T-helper 1 cell (primary cell): ENCODE measurements at places on chromosomes 2 and 18.

DNA sequence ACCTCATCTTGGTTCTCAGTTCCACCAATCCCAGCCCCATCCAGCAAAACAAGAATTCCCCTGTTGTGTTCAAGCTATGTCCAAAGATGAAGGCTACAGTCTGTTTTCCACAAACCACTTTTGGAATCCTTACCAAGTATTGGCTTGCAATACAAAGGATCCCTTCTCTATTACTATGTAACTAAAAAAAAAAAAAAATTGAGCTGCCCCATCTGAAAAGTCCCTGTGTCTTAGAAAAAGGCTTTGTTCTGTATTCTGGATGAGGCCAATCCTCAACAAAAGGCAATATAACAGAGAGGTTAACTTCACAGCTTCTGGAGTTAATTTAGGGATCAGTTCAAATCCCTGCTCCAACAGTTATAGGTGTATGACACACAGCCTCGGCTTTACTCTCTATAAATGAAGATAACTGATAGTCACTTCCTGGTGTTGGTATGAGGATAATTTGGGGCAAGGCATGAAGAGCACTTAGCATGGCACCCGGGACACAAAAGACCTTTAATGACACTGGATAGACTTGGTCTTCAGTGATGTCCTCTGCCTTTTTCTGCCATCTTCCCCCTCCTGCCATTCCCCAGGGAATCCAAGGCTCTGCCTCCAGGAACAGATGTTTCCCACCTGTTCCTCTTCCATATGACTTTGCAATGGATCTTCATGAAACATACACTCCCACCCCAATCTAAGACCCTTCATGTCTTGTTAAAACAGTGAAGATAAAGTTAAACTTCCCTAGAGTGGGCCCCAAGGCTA lies 61.2 kb upstream of the ATL2 start:
- DNase-seq, result no peak

GRCh38 chr2:240647503-240648154 lies 22.3 kb downstream of the GPR35 start:
- DNase-seq, result no peak

DNA sequence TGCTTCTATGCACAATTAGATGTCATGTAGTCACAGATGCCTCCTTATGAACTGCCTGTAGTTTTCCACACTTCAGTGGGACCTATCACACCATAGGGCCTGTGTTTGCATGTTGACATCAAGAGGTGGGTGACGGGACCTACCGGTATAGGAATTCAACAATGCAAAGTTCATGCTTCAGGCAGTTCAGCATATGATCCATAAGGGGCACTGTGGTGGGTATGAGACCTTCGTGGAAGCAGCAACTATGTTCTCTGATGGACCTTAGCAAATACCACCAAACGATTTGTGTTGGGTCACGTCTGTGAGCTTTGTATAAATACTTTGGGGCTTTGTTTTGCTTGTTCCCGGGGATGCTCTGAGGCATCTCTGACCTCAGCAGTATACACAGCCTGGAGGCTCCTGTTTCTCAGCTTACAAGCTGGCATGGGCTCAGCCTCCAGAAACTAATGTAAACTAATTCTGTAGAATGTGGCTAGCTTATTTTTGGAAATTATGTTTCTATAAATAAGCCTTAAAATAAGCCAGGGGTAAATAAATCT lies 111.6 kb downstream of the DTNA start:
- no peak for DNase-seq

- no peak for DNase-seq
Measured at GRCh38 chr2:142307616-142308115, 176.8 kb upstream of the LRP1B start.

DNA sequence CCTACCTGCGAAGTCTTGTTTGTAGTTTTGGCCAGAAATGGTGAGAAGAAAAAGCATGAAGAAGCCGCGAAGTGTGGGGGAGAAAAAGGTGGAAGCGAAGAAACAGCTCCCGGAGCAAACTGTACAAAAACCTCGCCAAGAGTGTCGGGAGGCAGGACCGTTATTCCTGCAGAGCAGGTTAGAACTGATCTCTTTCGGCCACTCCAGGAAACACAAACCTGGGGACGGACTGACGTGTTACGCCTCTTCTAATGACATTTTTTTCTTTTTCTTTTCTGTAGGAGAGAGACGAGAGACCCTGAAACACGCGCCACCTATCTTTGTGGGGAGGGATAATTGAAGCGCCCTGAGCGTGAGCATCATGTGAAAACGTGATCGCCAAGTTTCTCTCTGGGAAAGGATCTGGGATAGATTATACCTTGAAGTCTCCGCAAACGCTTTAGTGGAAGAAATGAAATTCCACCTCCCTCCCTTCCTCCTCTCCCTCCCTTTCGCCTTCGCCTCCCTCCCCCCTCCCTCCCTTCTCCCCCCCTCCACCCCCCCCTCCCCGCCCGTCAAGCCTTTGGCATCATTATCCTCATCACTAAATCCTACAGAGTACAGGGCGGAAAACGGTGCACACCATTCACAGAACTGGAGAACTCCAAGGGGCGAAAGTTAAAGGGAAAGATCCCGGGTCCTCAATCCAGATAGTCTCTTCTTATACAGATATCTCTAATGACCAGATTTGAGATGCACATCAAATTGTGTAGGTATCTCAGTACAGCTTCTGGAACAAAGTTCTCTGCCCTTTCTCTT lies at the start of gene ZEB2:
Gene ZEB2 (minus strand): TSS at position 186 of the 798 bp plus-strand sequence. CDS start 2,769 bp downstream, outside the sequence.
- DNase-seq, result no peak

- DNase-seq, result no peak
Measured at GRCh38 chr2:623130-623922, 53.9 kb downstream of the TMEM18 start.

- no peak for DNase-seq
Measured at GRCh38 chr2:26627350-26628105, 13.6 kb downstream of the CIB4 start.

GRCh38 chr2:102424754-102425153 lies 1.8 kb downstream of the IL18RAP start:
- DNase-seq, result no peak

DNA sequence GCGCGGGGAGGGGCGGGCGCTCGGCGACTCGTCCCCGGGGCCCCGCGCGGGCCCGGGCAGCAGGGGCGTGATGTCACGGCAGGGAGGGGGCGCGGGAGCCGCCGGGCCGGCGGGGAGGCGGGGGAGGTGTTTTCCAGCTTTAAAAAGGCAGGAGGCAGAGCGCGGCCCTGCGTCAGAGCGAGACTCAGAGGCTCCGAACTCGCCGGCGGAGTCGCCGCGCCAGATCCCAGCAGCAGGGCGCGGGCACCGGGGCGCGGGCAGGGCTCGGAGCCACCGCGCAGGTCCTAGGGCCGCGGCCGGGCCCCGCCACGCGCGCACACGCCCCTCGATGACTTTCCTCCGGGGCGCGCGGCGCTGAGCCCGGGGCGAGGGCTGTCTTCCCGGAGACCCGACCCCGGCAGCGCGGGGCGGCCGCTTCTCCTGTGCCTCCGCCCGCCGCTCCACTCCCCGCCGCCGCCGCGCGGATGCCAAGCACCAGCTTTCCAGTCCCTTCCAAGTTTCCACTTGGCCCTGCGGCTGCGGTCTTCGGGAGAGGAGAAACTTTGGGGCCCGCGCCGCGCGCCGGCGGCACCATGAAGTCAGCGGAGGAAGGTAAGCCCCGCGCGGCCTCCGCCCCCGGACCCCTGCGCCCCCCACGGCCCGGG lies at the start of gene NFATC1:
Gene NFATC1 (plus strand): TSS at position 170 of the 644 bp plus-strand sequence. CDS start 295 bp downstream, at position 465.
- DNase-seq, result peak; percentile 71

- no peak for DNase-seq
Measured at GRCh38 chr2:46353509-46353908, 56.3 kb downstream of the EPAS1 start.

DNA sequence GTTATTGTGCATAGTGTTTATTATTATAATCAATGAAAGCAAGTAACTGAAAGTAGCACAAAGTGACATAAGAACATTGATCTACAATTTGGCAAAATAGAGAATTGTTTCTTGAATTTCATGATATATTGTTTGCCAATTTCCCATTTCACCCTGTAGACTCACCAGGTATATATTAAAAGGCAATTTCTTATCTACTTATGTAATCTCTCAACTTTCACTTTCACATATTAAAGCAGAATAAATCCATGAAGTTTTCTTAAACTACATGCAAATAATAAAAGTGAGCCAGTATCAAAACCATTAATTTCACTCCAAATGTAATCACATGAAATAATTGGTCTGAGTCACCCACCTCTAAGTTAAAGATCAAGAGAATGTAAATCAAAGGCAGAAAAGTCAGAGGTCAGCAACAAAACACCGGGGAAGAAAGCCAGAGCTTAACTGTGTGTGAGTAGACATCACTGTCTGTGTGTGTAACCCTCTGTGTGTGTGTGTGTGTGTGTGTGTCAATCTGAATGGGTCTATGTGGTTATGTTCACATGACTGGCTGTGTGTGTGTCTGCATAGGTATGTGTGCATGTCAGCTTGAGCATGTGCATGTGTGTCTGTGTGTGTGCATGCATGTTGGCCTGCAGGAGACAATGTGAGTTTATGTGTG lies 44.1 kb downstream of the ZNF385B start:
- no peak for DNase-seq

- DNase-seq, result no peak
Measured at GRCh38 chr2:178363252-178363651, 87.7 kb downstream of the PRKRA start.

- no peak for DNase-seq
Measured at GRCh38 chr2:6957910-6958615, 40.9 kb downstream of the RNF144A start.

DNA sequence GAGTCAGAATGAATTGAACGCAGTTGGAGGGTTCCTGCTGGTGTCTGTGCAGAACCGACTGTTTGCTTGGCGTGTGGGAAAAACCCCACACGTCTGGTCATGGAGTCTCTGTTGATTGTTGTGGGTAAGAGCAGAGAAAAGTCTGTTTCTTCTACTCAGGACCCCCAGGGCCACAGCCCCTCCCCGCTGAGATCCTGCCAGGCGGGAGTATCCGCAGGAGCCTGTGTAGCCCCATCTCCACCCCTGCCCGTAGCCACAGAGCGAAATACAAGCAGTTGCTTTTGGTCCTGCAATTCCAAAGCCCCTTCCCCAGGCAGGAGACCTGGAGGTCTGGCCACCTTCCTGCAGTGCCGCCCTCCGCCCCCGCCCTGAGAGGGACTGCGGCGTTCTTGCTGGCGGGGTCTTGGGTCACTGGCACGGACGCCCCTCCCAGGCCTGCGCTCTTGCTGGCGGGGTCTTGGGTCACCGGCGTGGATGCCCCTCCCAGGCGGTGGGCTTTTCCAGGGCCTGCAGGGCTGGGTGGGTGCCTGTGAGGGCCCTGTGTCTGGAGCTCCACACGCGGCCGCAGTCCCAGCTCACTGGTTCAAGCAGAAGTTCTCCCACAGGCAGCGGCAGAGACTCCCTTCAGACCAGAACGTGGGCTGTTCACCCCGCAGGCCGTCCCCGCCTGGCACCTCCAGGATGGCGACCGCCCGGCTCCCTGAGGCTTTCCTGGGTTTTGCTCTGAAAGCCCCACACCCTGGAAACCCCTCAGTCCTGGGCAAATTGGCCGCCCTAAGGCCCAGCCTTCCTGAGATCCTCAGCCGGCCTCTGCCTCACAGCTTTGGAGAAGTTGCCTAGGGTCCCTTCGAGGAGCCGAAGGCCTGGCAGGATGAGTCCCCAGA lies 76.0 kb upstream of the CTDP1 start:
- DNase-seq, result no peak

DNA sequence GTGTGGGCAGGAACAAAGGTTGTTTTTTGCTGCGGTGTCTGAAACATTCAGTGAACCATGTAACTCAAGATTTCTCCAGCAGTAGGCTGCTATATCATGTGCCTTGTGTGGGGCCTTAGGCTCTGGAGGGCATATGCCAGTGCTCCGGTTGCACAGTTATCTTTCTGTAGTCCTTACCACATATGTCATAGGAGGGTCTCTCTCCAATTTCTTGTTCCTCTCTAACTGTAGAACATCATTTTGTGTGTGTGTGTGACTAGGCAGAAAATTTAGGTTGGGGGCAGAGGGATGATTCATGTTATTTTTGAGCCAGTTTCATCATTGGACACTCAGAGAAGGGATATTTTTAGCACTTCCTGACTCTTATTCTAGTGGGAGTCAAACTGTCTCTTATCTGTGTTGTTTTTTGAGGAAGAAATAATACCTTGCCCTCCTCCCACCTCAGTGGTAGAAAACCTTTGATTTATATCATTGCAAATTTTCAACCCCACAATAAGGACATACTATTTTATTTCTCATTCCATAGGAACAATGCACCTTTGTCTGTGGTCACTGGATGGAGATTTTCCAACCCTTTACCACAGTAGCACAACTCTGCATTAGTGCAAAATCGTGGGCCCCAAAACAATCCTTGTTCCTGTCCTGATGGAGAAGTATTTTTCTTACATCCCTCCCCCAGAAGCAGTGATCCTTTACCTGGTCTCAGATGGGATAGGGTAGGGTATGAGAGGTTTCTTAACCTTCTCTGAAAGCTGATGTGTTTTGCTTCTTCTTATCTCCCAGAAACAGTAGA lies 113.9 kb downstream of the CCDC74A start:
- DNase-seq, result no peak

- DNase-seq, result no peak
Measured at GRCh38 chr2:164803776-164804466, 37.7 kb downstream of the COBLL1 start.

GRCh38 chr2:195820373-195820772 lies 163.3 kb downstream of the SLC39A10 start:
- DNase-seq, result no peak
